ENCODE measurements at places on chromosomes 4 and X. TPM values are rescaled to one million over a fixed set of nuclear protein-coding genes. Genes with fewer than 3 reads are reported as not detected.
A peak's percentile ranks its signal among the peaks of the same experiment; 100 is the strongest.

Gene BMP15
- not detected for total RNA-seq

DNA sequence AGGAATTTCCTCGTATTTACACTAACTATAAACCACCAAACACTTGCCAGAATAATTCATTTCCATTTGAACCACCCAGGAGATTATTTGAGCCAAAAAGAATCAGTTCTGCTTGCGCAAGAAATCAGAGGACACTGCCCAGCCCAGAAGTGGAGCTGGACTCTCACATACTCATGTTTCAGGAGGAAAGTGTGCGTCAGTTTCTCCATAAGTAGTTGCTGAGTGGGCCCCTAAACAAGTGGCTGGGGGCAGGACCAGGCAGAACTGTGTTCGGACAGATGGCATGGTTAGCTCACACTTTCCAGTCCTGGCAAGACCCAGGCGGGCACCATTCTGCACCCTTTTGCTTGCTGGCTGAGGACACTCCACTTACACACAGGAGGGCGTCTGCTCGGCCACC, 38.8 kb downstream of the BTC start:
- DNase-seq, result peak; percentile 11

Gene NAP1L5
- total RNA-seq, result 5.5 TPM

Gene MAGEE2
- not detected for total RNA-seq

Gene MID1IP1
- 52.7 TPM for total RNA-seq

Measured in fibroblast of villous mesenchyme (primary cell).